ENCODE measurements at places on chromosomes 4 and X. TPM values are rescaled to one million over a fixed set of nuclear protein-coding genes. Genes with fewer than 3 reads are reported as not detected.

The TMEM156 gene
- 1.6 TPM for total RNA-seq

The PLS3 gene
- total RNA-seq: 133 TPM

The MAGEA4 gene
- not detected for total RNA-seq

The RBM46 gene
- not detected for total RNA-seq

The AKAP4 gene
- 0.10 TPM for total RNA-seq

The SPATA4 gene
- total RNA-seq: not detected

The ENPEP gene
- 31.5 TPM for total RNA-seq

The KLB gene
- total RNA-seq: not detected

The AMBN gene
- not detected for total RNA-seq

- DNase-seq: no peak
Measured at GRCh38 chrX:39614680-39614998, 483.1 kb downstream of the BCOR start.

DNA sequence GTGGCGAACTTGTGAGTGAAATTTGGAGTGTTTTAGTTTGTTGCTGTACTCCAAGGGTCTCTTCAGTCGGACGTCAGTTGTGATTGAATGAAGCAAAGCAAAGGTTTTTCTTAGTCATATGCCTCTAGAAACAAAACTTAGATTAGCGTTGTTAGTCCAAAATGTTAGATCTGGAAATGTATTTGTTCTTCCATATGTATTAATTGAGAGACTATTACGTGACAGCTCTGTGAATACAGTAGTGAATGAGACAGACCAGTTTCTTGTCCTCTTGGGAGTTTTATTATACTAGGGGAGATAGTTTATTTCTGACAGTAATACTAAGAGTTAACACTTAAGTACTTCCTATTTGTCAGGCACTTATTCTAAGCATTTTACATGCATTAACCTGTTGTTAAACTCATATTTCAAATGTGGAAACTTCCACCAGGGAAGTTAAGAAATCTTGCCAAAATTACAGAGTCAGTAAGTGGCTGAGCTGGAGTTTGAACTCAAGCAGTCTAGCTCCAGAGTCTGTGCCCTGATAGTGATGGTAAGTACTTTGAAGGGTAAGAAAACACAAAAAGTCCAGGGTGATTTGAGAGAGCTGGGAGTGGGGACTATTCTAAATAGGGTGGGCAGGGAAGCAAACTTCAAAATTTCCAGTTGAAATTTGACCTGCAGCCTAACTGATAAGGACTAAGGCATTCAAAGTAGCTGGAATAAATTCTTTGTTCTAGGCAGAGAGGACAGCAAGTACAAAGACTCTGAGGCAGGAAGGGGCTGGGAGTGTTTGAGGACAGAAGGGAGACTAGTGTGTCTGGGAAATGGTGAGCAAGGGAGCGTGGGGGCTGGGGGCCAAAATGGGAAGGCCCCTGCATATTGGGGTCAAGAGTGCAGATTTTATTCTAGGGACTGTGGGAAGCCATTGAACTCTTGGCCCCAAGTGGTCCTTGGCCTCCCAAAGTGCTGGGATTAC, 17.0 kb downstream of the ADD1 start:
- DNase-seq: no peak

GRCh38 chr4:188869581-188869980, 730.3 kb downstream of the TRIML1 start:
- DNase-seq: no peak

DNA sequence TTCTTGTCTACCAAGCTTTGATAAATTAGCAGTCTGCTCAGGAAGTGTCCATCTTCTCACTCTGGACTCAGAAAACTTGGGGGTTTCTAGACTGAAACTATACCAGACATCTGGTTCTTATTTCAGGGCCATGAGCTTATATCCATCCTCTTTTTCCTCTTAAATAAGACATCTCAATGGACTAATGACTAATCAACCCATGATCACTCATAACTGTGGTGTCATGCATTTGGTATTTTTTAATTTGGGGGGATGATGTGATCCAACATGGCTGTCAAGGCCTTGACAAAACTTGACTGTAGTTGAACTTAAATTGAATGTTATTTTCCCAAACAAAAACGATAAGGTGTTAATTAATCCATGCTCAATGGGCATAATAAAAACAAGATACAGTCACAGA, 87.8 kb downstream of the GPRASP3 start:
- DNase-seq: no peak

- no peak for DNase-seq
Measured at GRCh38 chr4:142844782-142845181, 1.3 kb downstream of the INPP4B start.

- DNase-seq: no peak
Measured at GRCh38 chr4:102574317-102574716, 73.2 kb downstream of the NFKB1 start.

GRCh38 chr4:138576684-138577083, 334.5 kb upstream of the SLC7A11 start:
- no peak for DNase-seq

DNA sequence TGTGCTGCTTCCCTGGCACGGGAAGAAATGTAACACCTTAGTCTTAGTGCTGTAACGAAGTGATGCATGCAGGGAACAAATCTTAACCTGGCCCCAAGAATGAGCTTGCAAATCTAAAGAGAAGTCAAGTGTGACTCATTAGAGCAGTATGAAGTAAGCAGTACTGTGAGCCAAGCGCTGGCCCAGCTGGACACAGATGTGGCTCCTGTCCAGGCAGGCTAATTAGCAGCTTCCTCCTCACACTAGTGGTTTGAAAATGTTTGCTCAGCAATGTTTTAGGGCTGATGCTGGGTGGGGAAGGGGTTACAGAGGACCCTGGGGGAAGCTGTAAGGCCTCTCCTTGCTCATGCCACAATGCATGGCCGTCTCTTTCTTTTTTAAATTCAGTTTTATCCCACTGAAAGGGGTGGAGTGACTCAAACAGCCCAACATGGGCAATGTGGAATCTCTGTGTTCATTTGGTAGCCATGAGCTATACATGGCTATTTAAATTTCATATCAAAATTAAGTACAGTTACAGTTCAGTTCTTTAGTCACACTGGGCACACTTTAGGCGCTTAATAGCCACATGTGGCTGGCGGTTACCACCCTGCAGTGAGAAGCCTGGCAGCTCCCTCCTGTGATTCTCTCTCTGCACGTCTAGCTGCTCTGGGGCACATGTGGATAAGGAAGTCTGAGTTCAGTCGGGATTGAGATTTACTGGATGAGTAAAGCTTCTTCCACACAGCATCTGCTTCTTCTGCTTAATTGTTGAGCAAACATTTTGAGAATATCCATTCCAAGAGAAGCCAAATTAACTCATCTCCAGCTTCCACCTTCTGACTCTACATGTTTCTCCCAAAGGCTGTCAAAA, 48.8 kb downstream of the MAP7D2 start:
- DNase-seq: peak; percentile 76

DNA sequence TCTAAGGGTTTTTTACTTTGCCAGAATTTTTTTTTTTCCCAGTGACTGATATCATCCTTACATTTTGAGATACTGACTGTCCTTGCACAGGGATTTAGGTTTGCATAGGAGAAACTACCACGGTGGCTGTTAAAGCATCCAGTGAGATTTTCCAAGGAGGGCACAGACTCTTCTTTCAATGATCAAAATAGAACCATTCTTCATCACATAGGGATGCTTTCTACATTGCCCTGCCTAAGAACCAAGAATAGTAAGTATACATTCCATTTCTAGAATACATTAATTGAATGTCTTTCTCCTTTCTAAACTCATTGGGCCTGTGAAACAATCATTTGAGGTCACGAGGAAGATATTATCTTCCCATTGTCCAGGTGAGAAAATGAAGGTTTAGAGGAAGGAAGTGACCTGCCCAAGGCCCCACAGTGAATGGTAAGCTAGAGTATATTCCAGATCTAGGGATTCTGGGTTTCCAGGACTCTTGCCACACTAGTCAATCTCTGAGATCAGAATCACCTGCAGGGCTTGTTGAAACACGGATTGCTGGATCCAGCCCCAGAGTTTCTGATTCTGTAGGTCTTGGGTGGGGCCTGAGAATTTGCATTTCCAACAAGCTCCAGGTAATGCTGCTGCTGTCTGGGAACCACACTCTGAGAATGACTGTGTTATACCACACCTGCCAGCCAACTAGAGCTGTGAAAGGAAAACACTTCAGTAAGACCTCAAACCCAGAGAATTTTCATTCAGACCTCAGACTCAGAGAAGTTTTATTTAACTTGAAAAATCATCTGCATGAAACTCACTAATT, 17.7 kb upstream of the TMEM154 start:
- DNase-seq: no peak

DNA sequence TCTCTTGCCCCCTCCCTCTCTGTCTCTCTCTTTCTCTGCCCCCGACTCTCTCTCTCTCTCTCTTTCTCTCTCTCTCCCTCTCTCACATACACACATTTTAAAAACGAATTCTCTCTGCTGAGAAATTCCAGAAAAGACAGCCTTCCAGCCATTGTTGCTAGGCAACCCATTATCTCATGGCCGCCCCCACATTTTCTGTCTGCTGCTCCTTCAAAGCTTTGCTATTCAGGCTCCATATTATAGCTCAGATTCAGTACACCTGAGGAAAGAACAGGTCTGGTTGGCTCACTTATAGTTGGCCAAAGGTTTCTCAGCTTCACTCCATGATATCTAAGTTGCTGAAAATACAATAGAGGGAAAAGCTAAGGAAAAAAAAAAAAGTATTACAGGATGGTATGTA, 174.4 kb upstream of the RADX start:
- peak; percentile 17 for DNase-seq

DNA sequence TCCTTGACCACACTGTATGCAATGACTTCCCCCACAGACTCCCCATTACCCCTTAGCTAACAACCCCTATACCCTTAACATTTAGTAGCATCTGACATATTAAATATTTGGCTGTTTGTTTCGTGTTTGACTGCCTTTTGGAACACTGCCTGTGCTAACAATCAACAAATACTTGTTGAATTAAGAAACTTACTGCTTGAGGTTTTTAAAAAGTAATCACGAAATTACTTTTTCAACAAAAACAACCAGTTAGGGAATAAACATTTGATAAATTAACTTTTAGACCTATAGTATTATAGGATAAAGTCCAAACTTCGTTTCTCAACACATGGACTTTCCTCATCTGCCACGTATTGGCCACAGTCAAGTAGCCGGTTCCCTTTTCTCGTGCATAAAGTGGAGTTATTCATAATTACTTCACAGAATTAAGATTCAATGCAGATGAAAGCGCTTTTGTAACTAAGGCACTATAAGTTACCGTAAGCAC, 555 bp upstream of the ELMOD2 start:
- DNase-seq: no peak

- no peak for DNase-seq
Measured at GRCh38 chr4:3205995-3206394, 43.0 kb upstream of the MSANTD1 start.

- peak; percentile 0 for DNase-seq
Measured at GRCh38 chrX:114842181-114842580, 175.2 kb downstream of the IL13RA2 start.

- DNase-seq: no peak
Measured at GRCh38 chr4:32876546-32876945, 2156.4 kb downstream of the PCDH7 start.

- no peak for DNase-seq
Measured at GRCh38 chr4:39022241-39022640, 10.0 kb downstream of the TMEM156 start.

- DNase-seq: no peak
Measured at GRCh38 chr4:114435116-114435515, 163.5 kb upstream of the UGT8 start.

GRCh38 chr4:188727746-188728145, 588.5 kb downstream of the TRIML1 start:
- DNase-seq: no peak

GRCh38 chr4:117455088-117455487, 369.7 kb upstream of the TRAM1L1 start:
- no peak for DNase-seq

DNA sequence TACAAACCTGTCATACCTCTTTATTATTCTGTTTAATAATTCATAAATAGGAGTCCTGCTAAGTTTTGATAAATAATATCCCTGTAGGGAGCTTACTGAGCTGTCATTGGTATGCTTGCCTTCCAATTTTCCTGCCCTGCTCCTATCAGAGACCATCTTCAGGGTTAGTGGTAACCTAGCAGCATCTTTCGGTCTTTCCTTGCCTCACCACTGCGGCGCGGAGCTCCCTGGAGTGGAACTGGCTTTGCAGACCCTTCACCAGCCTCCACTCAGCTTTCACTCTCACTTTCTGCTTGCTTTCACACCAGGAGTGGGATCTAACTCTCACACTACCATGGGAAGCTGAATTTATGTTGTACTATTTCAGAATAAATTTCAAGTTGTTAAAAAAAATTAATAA, 481.7 kb upstream of the ATOH1 start:
- DNase-seq: no peak

GRCh38 chrX:3678328-3678727, 35.1 kb downstream of the PRKX start:
- DNase-seq: no peak

DNA sequence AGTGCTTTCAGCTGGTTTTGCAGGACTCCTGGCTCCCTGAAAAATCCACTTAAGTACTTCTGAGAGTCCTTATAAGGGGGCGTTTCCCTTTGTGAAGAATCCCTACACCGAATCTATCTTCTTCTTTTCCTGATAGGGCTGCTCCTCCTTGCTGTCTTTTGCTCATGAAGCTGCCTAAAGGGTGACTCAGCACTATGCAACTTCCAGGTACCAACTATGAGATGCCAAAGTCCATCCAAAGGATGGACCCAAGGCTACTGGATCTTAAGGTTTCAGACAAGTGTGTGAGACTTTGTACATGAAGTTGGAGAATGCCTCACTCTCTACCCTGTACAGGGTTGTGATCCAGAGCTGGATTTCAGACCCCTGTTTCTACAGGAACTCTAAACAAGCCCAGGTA, 485.0 kb upstream of the FAT1 start:
- DNase-seq: no peak

- no peak for DNase-seq
Measured at GRCh38 chr4:187090401-187090800, 366.7 kb upstream of the FAT1 start.

GRCh38 chrX:11016728-11017127, 94.4 kb upstream of the HCCS start:
- no peak for DNase-seq

DNA sequence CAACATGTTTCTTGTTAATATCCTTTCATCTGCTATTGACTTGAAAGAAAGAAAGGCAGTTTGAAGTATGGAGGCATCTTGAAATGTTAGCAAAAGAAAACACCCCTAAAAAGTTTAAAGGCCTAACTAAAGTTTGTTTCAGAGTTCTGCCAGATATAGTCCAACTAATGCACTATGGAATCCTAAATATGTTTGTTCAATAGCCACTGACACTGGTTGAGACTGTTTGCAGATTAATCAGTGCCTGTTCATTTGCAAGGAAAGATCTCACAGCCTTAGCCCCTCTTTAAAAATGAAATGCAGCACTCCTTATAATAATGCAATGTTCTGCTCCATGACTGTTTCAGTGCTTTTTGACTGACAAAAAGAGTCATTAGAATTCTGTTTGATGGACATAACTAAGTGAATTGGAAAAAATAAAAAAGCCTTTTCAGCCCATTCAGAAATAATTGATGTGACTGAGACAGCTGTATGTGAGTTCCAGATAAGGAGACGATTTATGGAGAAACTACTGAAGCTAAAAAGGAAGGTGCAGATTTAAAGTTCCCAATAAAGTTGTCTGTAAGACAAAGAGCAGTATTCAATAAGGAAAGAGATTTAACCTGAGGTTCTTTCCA, 192.0 kb downstream of the PCDH7 start:
- no peak for DNase-seq
